Activated CD8-positive, alpha-beta memory T cell treated with anti-CD3 and anti-CD28 coated beads for 4 hours (primary cell): ENCODE measurements at places on chromosomes 2 and 18.

DNA sequence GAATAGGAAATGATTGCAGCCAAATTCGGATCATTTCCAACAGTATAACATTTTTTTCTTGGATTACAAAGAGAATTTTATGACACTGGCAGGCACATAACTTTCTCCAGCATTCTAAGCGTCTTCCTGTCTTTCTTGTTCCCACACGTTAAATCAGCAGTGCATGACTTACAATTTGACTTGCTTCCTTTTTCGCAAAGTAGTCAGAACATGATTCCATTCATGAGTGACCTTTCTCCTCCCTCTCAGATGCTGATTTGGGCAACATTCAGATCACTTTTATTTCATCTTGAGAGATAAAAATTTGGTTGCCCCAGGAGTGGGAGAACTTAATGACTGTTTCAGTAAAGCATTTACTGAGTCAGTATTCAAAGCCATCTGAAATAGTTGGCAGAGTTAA lies 858.7 kb upstream of the ACVR2A start:
- no peak for DNase-seq

DNA sequence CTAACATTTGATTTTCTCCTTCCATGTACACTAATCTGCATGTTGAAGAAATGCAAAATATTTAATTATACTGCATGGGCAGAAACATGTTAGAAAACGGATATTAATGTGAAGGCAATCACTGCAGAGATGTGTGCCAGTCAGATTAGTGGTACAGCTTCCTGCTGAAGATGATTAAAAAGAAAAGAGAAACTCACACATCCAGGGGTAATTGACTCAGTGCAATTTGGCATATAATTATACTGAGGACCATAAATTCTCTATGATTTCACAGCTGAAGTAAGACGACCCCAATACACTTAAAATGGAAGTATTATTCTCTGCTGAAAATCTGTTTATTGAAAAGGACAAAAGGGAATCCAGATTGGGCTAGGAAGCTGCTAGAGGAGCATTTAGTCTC lies 243.4 kb downstream of the TGIF1 start:
- DNase-seq, result no peak

DNA sequence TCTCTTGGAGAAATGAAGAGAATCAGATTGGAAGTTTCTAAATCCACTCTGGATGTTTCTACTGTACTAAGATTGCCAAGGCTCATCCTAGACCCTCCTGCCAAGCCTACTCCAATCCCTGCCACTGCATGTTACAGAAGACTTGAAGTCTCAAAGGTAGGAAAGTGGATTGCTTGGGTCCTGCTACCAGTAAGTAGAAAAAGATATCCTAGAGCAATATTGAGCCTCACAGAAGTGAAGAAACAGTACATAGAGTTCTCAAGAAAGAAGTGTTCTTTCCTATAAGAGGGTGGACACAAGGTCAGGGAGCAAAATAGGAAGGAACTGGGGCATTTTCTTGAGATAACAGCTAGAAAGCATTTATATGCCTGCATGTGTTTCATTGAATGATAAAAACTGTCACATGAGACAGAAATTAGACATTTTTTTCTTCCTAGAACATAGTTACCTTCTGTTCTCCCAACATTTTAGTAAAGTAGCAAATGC lies 232.9 kb downstream of the RBM43 start:
- DNase-seq, result no peak

DNA sequence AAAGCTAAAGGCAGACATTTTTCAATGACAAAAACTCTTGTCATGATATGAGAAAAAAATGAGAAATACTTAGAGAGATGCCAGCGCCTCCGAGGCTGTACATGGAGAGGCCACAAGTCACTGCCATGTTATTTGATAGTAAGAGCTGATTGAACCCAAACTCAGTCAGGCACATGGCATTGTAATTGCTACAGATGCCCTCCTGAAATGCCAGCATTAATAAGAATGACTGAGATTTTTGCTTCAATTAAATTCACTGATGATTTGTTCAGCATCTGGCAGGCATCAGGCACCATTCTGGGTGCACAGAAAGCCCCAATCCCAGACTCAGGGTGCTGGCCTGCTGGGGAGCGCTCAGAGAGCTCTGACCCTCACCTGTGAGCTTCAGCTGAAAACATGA lies 129.0 kb upstream of the PXDN start:
- DNase-seq, result no peak

DNA sequence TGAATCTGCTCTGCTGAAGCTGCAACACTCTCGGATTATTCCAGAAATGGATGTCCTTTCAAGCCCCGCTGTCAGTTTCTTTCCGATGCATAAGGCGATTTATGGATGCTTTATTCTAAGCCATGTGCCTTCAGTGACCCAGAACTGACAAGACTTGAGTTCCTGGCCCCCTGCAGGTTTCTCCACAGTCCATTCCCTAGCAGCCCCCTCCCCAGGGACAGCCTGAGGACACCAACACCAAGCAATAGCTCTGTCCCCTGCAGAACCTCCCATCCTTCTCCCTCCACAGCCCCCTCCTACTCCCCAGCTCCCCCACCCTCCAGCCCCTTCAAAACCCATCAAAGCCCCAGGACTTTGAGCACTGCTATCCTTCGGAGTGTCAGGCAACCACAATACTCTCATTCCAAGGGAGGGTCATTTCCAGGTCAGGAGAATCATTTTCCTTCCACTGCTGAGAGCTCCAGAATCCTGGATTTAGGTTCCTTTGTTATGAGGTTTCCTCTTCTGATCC lies 24.6 kb upstream of the SPP2 start:
- no peak for DNase-seq

DNA sequence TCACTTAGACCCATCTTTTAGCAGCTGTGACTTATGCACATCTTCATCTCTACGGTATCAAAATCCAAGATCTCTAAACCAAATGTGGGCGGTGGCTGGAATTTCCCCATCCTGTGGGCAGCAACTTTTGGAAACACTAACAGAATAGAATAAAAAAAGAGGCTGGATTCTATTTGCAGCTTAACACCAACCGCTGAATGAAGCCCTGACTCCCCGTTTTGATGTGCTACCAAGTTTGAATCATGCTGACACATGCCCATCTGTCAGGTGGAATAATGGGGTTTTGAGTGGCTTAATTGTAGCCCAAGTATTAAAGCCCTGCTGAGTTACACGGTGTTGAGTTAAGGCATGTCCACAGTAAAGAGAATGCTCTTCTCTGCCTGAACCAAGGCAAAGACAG lies 165.2 kb downstream of the MTCL1 start:
- no peak for DNase-seq

- DNase-seq, result no peak
Observed at GRCh38 chr2:84643991-84644390, 127.7 kb downstream of the DNAH6 start.

GRCh38 chr18:9428301-9428706 lies 47.0 kb upstream of the RALBP1 start:
- DNase-seq, result no peak
